ENCODE measurements at places on chromosomes 16 and 17.

- no peak for DNase-seq
These were observed 41.0 kb upstream of the CHMP6 start for GRCh38 chr17:80950466-80951120.

DNA sequence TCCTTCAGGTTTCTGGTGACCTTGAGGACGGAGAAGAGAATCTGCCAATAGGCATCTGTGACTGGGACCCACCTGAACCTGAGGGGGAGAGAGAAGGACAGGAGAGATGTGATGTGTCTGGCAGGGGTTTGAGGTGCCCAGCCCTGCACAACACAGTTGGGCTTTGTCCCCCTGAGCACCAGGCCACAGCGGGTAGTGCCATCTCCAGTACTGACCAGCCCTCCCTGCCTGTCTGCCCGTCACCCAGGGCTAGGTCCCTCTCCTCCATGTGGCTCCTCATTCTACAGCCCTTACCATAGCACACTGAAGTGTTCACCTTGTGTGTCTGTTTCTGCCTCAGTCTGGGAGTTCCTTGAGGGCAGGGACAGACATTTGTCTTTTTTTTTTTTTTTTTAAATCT is 30.8 kb downstream of the NLRP1 start:
- no peak for DNase-seq

- peak; percentile 30 for DNase-seq
These were observed 542 bp downstream of the KLHL36 start for GRCh38 chr16:84648595-84649510.

DNA sequence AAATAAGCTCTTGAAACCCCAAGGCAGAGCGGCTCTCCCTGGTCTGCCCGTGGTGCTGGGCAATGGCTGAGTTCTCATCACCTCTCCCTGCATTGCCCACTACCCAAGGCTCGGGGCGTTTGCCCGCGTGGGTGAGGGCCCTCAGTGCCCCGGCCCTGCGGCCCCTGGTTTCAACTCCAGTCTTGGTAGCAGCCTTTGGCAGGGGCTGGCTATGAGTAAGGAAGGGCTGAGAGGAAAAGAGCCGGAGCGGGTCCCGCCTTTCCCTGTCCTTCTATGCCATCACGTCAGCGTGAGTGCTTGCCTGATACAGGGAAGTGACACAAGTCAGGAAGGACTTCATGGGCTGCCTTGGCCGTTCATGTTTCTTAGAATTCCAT is 71.7 kb upstream of the CBX4 start:
- DNase-seq: no peak

DNA sequence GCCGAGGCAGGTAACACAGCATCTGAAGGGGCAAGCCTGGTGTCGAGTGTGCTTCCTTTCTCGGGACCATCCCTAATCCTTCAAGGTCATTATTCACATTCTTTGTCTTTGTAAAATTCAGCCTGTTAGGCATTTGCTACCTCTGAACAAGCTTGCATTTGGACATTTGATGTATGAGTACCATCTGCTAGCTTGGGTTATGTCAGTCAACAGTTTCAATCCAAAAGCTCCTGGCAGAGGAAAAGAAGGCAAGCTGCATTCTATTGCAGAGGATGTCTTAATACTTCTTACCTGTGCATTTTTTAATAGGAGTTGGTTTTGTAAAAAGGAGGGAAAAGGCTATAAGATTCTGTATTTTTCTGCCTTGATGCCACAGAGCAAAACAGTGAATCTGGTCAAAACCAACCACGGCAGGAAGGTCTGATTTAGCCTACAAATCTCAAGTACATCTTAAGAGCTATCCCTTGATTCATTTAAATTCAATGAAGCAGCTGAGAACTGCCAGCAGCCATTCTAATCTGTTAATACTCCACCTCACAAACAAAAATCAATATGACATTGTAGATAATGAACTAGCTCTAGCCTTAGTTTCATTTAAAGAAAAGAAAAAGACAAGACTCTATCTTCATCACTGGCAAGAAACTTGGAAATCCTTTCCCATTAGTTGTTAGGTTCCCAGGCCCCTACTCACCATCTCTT is 39.0 kb downstream of the TEX2 start:
- no peak for DNase-seq

DNA sequence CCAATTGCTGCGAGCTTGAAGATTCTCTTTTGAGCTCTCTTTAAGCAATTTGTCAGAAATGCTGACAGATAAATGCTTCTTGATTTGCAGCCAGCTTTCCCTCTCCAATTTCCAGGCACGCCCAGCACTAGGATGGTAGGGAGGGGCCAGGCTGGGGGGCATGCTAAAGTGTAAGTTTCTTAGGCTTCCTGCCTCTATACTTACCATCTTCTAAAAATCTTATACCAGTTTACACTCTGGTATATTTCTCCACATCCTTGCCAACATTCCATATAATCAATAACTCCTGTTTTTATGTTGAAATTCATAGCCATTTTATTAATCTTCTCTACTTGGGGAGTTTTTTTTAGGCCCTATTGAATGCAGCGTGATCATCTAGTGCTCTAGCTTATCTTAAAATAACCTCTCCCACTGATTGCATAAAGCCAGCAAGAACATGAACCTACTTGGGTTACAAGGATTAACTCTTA is 17.5 kb downstream of the ACSF2 start:
- no peak for DNase-seq

- no peak for DNase-seq
These were observed 20.8 kb upstream of the CLEC18C start for GRCh38 chr16:70152578-70153302.

GRCh38 chr17:5785867-5786509 is 201.7 kb upstream of the NLRP1 start:
- no peak for DNase-seq

All from MM.1S (cell line).